ENCODE measurements at places on chromosomes 3 and 15.

DNA sequence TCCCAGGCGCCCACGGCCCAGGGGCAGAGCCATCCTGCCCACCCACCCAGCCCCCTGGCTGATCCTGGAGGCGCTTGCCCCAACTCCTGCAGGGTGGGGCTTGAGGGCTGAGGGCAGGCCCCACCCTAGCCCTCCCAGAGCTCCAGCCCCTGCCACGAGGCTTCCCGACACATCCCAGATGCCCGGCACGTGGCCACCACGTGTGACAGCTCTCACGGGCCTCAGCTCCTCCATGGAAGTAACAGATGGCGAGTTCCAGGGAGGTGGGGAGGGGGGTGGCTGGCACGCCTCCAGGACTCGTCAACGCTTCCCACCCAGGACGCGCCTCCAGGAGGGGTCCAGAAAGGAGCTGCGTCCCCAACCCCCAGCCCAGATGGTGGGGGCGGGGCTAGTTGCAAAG is 29.1 kb downstream of the PLXND1 start:
- no peak for DNase-seq

GRCh38 chr3:48776854-48777253 is 59.8 kb upstream of the IP6K2 start:
- DNase-seq, result no peak

GRCh38 chr3:85433319-85433718 is 474.5 kb downstream of the CADM2 start:
- no peak for DNase-seq

DNA sequence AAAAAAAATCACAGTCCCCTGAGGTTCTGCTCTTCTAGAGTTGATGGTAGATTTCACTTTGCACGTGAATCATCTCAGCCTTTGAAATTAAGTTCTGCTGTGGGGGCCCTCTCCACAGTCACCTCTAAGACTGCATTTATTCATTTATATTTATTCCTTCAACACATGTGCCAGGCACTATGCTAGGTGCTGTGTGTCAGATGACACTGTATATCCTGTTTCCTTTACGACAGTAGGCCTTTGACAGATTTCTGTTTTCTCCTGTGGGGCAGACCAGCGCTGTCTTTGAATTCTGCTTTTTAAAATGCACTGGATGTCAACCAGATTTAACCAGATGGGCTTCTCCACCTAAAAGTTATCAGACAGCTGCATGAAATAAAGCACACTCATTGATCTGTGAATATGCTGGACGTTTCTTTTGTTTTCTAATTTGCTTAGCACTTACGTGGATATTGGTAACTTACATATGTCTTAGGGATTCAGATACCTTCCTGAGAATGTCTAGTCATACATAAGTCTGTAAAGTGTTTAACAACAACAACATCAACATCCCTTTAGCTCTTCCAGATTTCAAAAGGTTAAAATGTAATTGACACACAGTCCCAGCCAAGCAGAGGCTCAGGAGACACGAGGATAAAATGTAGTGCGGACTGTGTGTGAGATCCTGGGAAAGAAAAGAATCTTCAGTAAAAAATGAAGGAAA is 525.5 kb upstream of the MCTP2 start:
- DNase-seq, result no peak

- DNase-seq, result peak; percentile 73
Observed at GRCh38 chr3:18445401-18446148, 20.4 kb upstream of the SATB1 start.

DNA sequence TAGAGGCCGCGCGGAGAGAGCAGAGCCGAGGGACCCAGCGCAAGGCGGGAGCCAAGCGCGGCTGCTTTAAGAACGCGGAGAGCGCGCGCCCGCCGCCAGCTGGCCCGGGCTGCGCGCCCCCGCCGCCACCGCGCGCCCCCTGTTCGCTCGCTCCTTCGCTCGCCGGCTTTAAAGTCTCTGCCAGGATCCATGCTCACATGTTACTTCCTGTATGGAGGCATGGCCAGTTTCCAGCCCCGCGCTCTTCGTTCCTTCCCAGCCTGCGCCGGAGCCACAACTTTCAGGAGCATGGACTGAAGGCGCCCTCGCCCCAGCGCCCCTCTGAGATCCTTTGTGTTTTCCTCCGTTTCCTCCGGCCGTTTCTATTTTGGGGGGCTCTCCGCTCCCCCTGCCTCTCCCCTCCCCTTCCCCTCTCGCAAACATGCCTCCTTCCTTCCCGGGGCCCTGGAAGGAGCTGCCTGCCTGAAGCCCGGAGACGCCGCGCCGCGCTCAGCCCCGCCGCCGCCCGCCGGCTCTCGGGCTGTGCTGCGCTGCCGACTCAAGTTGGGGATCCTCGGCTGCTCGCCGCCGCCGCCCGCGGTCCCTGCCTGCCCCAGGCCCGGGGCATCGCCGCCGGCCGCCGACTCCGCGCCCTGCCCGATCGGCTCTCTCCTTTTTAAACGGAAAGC is at the start of gene PTPRG:
TSS of gene PTPRG (plus strand) at position 198 of the 668 bp plus-strand sequence. CDS start 717 bp downstream, outside the sequence.
- peak; percentile 22 for DNase-seq

DNA sequence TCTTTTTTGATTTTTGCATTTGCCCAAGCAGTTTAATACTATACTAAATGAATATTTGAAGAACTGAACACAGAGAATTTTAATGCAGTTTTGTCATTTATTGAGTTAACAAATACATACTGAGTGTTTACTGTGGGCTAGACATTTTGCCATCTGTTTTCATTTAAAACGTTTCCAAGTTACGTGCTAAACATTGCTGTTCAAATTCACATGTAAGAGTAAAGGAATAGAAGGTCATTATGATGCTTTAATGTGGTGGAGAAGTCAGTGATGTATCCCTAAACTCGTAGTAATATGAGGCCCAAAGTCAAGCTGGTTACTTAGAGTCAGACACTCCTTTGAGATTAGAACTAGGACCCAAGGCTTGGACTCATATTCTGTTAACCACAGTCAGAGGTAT is 49.4 kb downstream of the CRYBG3 start:
- no peak for DNase-seq

GRCh38 chr3:89101251-89101650 is 6.2 kb upstream of the EPHA3 start:
- no peak for DNase-seq

DNA sequence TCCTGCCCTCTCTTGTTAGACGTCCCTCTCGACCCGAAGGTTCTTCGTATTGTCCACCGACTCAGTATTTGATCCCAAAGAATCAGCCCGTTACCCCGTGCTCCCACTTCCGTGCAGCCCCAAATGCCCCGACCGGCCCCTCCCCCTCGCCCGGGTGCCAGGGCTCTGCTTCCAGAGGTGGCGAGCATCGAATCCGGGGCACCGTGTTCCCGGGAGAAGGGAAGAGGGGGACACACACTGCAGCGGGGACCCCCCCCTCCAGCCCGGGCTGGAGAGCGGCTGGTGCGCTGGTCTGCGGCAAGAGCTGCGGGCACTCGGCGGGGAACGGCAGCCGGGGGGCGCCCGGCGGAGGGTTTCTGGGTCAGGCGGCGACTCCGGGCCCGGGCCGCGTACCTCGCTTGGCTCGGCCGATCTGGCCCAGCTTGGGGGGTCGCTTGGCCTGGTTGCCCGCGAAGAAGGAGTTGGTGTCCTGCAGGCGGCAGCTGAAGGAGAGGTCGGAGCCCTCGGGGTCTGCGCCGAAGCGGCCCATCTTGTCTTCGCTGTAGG is 556 bp downstream of the CAMK2N2 start:
- no peak for DNase-seq

GRCh38 chr3:193942516-193943055 is 193.4 kb upstream of the HES1 start:
- no peak for DNase-seq

GRCh38 chr3:52498137-52499054 is 3.3 kb downstream of the STAB1 start:
- DNase-seq, result no peak

- DNase-seq, result no peak
Observed at GRCh38 chr3:99845331-99845730, 27.7 kb downstream of the CMSS1 start.
